Vagina (tissue), 2 donors: ENCODE measurements at places on chromosomes 1 and 21. TPM values are rescaled to one million over a fixed set of nuclear protein-coding genes. Genes with fewer than 3 reads are reported as not detected.

- H3K4me1 ChIP-seq, result no peaks in the 10 kb centered on the region
- no peak overlapping the region for H3K4me3 ChIP-seq
- H3K27me3 ChIP-seq, result no peaks in the 10 kb centered on the region
- no peak overlapping the region for H3K27ac ChIP-seq
These were observed 60.9 kb upstream of the LAX1 start for GRCh38 chr1:203704120-203704519.

DNA sequence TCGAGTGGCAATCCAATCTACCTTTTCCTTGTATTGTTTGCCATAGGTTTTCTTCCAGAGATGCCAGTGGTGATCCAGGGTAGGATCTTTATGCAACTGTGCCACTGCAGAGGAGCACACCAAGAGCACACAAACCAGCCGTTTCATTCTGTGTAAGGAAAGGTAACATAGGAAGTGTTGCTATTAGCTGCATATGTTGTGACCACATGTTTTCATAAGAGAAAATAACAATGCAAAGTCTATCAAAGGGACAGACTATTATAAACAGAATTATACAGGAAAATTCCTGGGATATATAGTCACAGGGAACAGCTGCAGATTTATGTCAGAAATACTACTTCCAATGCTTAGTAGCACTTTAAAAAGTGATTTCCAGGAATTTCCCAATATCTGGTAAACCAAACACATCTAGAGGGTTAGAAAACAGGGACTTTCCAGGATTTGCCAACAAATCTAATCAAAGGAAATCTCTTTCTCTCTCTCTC lies 919 bp downstream of the CTSS start:
- DNase-seq, result no peak
- H3K4me1 ChIP-seq, result peaks cover 6% of the 10 kb centered on the region
- H3K27me3 ChIP-seq, result no peaks in the 10 kb centered on the region
- peak overlapping the region; percentile 37 for H3K4me3 ChIP-seq
- H3K36me3 ChIP-seq, result no peaks in the 10 kb centered on the region
- H3K27ac ChIP-seq, result peak overlapping the region; percentile 49

DNA sequence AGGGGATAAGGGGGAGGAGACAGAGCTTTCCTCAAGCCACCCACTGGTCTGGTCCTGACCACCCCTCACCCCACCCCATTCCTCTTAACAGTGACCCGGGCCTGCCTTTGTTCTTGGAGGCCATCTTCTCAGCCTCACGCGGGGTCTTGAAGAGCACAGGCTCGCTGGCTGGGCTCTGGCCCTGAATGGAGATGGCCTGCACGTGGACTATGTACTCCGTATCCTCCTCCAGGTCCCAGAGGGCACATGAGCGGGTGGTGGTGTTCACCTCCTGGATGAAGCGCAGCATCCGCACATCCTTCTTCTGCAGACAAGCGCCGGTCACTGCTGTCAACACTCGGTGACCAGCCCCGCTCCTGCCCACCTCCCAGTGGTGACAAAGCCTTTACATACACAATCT lies 2.6 kb downstream of the FNDC5 start:
- no peak overlapping the region for H3K27ac ChIP-seq
- H3K4me3 ChIP-seq, result no peak overlapping the region
- no peak for DNase-seq
- H3K4me1 ChIP-seq, result peaks cover 26% of the 10 kb centered on the region
- no peaks in the 10 kb centered on the region for H3K36me3 ChIP-seq

- no peaks in the 10 kb centered on the region for H3K4me1 ChIP-seq
- no peaks in the 10 kb centered on the region for H3K36me3 ChIP-seq
- DNase-seq, result no peak
These were observed 109.9 kb downstream of the SPAG17 start for GRCh38 chr1:118075116-118075515.

DNA sequence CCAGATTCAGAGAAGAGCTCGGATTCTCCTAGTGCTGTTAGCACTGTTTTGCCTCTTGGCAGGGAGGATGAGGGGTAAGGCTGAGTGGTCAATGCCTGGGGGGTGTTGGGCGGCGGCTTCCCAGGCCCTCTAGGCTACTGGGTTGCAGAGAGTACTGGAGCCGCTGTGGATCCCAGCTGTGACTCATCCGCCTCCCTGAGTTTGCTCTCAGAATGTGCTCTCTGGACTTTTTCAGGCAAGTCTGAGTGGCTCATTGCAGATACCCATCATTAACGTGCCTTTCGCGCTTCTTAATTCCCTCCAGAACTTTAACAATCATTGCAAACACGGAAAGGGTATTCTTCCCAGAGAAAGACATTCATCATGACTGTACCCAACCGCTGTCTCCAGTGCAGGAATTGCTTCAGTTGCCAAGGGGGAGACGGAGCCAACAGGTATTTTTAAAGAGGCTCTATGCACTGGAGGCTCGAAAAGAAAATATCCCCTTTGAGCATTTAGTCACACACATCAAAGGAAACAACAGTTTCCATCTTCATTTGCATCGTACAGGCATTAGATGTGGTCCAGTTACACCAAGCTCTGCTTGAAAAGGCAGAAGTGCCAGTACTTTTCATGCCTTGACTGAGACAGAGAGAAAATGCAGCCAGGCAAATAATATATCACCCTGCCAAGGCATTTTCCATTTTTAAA lies 14.4 kb upstream of the CAMTA1 start:
- no peaks in the 10 kb centered on the region for H3K36me3 ChIP-seq
- H3K27ac ChIP-seq, result no peak overlapping the region
- H3K4me3 ChIP-seq, result no peak overlapping the region
- H3K27me3 ChIP-seq, result no peaks in the 10 kb centered on the region
- no peak for DNase-seq
- peaks cover 22% of the 10 kb centered on the region for H3K4me1 ChIP-seq

DNA sequence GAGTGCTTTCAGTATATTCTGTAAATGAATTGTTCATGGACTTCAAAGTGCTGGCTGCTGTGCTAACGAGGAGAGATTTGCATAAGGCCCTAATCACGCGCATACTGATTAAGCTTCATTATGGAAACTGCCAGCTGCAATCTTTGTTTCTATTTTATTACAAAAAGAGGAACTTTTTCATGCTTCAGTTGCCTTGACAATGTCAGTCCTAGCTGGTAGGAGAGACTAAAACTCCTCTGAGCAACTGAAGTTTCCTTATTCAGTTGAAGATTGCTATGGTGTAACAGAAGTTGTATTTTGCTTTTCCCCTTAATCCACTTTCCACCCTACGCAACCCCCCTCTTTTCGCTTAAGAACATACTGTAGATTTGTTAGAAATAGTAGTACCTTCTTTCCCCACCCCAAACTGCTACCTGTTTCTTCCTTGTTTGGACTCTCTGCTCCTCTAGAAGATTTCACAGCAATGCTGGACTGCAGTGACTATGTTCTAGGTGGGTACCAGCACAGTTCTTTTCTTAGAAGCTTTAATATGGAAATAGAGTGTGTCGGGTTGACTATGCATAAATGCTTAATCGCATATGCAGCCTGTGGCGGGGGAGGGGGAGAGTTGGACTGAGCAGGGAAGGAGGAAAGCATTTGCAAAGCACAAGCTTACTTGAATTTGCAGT lies 108.3 kb downstream of the POU2F1 start:
- no peaks in the 10 kb centered on the region for H3K27me3 ChIP-seq
- DNase-seq, result no peak
- no peak overlapping the region for H3K27ac ChIP-seq
- H3K4me1 ChIP-seq, result no peaks in the 10 kb centered on the region
- H3K4me3 ChIP-seq, result no peak overlapping the region
- H3K36me3 ChIP-seq, result no peaks in the 10 kb centered on the region

DNA sequence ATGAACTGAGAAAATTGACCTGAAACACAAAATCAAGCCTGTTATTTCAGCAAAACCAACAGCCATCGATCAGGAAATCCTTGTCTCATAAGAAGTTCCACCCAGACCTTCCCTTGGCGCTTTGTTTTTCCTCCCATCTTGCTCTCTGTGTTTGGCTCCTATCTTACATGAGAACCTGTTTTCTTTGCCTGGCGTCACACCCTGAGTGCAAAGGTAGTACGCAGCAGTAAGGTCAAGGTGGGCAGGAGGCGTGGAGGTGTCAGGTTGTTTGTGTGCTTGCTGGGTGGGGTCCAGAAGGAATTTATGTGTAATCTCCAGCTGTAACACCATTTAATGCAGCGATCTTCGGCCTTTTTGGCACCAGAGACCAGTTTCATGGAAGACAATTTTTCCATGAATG lies 50.5 kb downstream of the C1orf21 start:
- H3K4me1 ChIP-seq, result peaks cover 18% of the 10 kb centered on the region
- no peaks in the 10 kb centered on the region for H3K36me3 ChIP-seq
- H3K27ac ChIP-seq, result no peak overlapping the region
- no peak for DNase-seq
- H3K27me3 ChIP-seq, result no peaks in the 10 kb centered on the region
- H3K4me3 ChIP-seq, result no peak overlapping the region

DNA sequence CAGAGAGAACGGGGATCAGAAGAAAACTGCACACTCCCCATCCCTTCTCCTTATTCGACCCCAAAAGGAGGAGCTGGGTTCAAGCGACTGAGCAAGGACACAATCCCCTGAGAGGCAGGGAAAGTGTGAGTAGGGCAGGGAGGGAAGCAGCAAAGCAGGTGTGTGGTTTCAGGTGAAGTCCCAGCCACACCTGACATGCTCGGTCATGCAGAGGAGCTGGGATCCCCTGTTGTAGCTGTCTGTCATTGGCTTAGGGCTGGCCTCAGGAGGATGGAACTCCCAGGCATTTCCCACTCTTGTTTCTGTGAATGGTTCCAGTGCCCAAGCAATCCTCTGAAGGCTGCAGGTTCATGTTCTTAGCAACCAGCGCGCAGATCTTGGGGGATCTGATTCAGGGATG lies 150.7 kb downstream of the DSCAM start:
- H3K36me3 ChIP-seq, result no peaks in the 10 kb centered on the region
- no peak for DNase-seq
- no peak overlapping the region for H3K27ac ChIP-seq
- H3K4me3 ChIP-seq, result no peak overlapping the region
- no peaks in the 10 kb centered on the region for H3K4me1 ChIP-seq
- no peaks in the 10 kb centered on the region for H3K27me3 ChIP-seq

DNA sequence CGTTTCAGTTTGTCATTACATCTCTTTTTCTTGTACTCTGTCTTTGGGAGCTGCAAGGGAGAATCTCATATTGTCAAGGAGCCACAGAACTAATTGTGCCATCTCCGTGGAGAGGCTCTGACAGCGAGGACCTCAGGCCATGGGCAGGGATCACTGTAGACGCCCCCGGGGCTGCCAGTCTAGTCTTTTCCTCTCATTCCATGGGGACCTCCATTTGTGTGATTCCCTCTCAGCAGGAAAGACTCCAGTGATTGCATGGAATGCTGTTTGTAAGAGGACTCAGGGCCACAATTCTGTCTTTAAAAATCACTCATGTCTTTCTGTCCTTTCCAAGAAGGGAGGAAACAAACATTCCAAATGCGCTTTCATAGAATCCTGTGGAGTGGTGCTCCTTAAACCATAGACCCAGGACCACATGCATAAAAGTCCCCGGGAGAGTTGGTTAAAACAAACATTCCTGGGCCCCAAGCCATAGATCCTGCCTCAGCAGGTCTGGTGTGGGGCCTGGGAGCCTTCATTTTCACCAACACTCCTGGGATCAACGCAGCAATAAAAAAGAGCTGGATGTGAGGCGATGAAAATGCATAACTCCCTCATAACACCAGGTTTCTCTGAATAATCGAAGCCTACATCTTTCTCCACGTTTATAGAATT lies 104.5 kb downstream of the ZP4 start:
- H3K4me3 ChIP-seq, result no peak overlapping the region
- no peaks in the 10 kb centered on the region for H3K27me3 ChIP-seq
- H3K36me3 ChIP-seq, result no peaks in the 10 kb centered on the region
- no peak for DNase-seq
- H3K27ac ChIP-seq, result no peak overlapping the region

NPHS2 gene
- total RNA-seq, result not detected

NUAK2 gene
- 49.6 TPM for total RNA-seq

PCBP3 gene
- total RNA-seq, result 4.9 TPM

TMPRSS15 gene
- total RNA-seq, result not detected

OR14K1 gene
- 1.5 TPM for total RNA-seq

VPS13D gene
- total RNA-seq, result 88.9 TPM
